ENCODE measurements at places on chromosomes 7 and 10. TPM values are rescaled to one million over a fixed set of nuclear protein-coding genes. Genes with fewer than 3 reads are reported as not detected.

The NPFFR1 gene
- 1.7 TPM for polyA plus RNA-seq

The ARHGEF35 gene
- polyA plus RNA-seq: 1.2 TPM

The CPA2 gene
- 0.35 TPM for polyA plus RNA-seq

DNA sequence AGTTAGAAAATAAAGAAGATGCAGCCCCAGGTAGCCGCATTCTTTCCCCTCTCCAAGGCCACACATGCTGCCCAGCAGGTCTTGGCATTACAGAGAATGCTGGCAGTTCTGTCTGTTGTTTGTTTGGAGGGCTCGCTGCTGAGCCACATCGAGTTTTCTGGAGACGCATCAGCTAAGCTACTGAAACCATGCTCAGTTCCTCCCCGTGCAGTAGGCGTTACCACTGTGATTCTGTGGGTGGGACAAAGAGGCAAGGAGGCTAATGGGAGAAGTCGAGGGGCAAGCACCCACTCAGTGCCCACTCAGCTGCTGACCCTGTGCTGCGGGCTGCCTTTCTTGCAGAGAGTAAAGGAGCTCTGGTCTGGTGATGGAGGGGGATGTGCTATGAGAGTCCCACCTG is 15.5 kb upstream of the GTPBP4 start:
- DNase-seq: no peak

DNA sequence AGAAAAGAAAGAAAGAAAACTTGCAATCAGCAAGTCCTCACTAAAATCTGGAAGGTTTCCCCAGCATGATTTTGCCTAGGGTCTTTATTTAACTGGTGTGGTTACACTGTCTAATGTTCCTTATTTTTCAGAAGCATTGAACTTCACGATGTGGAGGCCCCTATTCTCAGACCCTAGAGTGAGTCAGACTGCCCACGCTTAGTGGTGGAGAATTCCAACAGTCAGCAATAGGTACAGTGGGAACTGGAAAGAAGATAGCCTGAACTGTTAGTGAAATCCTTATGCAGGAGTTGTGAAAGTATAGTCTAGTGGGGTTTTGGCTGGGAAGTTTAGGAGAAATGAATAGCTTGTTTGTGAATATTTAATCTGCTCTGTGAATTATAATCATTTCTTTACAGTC is 115.0 kb downstream of the FZD1 start:
- no peak for DNase-seq

GRCh38 chr10:88624840-88625239 is 38.3 kb downstream of the LIPJ start:
- DNase-seq: peak; percentile 22

The GOLGA7B gene
- 40.0 TPM for polyA plus RNA-seq

GRCh38 chr7:121020249-121020988 is 31.9 kb downstream of the CPED1 start:
- DNase-seq: no peak

DNA sequence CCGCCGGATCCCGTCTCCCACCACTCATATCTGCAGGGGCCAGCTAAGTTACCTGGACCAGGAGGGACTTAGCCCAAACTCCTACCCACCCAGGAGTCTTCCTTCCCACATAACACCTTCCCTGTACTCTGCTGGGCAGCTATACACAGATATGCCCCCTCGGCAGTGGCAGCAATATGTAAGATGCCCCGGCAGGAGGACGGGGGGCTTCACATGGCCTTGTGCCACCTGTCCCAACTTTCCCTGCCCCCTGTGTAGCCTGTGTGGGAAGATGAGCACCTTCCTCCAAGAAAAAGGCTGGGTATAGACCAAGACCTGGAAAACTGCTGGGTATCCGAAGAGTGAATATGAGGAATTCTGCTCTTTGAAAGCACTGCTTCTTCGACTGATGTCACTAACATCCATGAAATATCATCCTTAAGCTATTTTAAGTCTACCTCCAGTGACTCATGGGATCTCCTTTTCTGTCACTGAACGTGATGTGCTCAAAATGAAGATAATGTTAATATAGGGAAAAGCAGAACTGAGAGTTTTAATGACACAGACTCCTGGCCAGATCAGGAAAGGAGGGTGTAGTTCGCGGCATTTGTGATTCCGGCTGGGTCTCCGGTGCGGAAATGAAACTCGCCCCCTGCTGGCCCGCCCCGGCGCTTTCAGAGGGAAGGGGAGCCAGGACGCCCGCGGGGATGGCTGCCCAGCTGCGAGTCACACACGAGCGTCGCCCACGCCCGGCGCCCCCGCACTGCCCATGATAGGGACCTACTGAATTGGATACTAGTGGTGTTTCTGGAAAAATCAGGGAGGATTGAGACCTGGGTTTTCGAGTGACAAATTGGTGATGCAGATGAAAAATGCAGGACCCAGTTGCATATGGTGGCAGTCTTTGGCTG is 256.9 kb upstream of the NFE2L3 start:
- DNase-seq: no peak

DNA sequence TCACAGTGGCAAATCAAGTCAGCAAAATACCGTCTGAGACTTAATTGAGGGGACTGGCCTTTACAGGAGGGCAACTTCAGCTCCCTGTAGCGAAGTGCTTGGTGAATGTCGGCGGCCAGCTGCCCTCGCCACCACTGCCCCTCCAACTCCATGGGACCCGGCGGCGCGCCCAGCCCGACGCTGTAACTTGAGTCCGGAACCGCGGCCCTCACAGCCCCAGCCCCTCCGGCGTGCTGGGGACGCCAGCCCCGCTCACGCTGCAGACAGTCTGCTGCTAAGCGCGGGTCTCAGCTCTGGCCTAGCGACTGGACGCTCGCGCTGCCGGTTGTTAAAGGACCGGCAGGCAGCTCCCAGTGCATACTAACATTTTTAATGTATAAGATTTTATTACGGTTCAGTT is 113.4 kb upstream of the NUPR2 start:
- no peak for DNase-seq

- DNase-seq: no peak
These were observed 109.4 kb downstream of the RELN start for GRCh38 chr7:103879928-103880600.

GRCh38 chr10:97573021-97573420 is 442 bp downstream of the ANKRD2 start:
- no peak for DNase-seq

GRCh38 chr7:137609500-137609899 is 237.3 kb downstream of the DGKI start:
- no peak for DNase-seq

GRCh38 chr7:121313220-121313792 is 15.5 kb upstream of the WNT16 start:
- no peak for DNase-seq

GRCh38 chr7:124713086-124713485 is 52.5 kb downstream of the GPR37 start:
- DNase-seq: no peak

GRCh38 chr7:15628876-15629275 is 57.6 kb downstream of the MEOX2 start:
- no peak for DNase-seq

- DNase-seq: no peak
These were observed 2.0 kb downstream of the GRIFIN start for GRCh38 chr7:2474224-2474623.

The GPR15LG gene
- not detected for polyA plus RNA-seq

The ARHGEF5 gene
- polyA plus RNA-seq: 1.1 TPM

GRCh38 chr10:123599366-123599849 is 66.7 kb upstream of the GPR26 start:
- DNase-seq: no peak

The MAGI2 gene
- 47.6 TPM for polyA plus RNA-seq

DNA sequence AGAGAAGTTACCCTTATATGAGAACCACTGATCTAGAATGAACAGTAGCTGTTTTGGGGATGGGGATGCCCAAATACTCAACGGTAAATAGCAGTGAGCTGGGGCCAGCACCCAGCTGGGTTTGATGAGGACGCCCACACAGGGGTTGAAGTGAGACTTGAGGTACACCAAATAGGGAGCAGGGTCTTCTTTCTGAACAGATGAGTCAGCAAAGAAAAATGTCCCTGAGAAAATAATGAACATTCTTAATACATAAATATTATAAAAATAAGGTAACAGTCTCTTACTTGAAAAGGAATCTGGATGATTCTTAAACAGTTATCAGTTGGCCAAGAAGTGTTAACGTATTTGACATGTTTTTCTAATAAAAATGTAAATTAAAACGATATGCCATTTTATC is 2.0 kb downstream of the PRSS37 start:
- DNase-seq: no peak

The BEND7 gene
- polyA plus RNA-seq: 28.2 TPM

- no peak for DNase-seq
These were observed 33.4 kb upstream of the BMPR1A start for GRCh38 chr10:86723009-86723408.

The LLCFC1 gene
- polyA plus RNA-seq: not detected

The HECTD2 gene
- 27.6 TPM for polyA plus RNA-seq

- DNase-seq: no peak
These were observed 9.9 kb upstream of the OR6V1 start for GRCh38 chr7:143042159-143042789.

- no peak for DNase-seq
These were observed 247.6 kb downstream of the AUTS2 start for GRCh38 chr7:69845721-69846495.

Data from spinal cord (tissue), 10 donors.